ENCODE measurements at places on chromosomes 7 and 10.

GRCh38 chr7:22607180-22607579 lies 107.2 kb upstream of the STEAP1B start:
- DNase-seq = no peak

DNA sequence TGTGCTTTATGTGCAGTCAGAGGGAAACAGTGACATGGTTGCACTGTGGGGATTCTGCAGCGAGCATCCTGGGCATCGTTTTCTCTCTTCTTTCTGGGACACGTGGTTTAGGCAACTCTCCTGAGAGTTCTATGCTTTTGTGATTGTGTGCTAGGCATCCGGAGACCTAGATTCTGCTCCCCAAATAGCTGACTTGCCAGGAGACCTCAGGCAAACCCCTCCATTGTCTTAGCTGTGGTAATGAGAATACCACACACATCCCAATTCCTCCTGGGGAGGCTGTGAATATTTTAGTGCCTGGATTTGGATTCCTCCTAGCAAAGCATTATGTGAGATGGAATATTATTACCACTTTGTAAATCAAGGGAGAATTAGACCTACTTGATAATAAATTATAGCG lies 611.9 kb upstream of the C7orf33 start:
- no peak for DNase-seq

DNA sequence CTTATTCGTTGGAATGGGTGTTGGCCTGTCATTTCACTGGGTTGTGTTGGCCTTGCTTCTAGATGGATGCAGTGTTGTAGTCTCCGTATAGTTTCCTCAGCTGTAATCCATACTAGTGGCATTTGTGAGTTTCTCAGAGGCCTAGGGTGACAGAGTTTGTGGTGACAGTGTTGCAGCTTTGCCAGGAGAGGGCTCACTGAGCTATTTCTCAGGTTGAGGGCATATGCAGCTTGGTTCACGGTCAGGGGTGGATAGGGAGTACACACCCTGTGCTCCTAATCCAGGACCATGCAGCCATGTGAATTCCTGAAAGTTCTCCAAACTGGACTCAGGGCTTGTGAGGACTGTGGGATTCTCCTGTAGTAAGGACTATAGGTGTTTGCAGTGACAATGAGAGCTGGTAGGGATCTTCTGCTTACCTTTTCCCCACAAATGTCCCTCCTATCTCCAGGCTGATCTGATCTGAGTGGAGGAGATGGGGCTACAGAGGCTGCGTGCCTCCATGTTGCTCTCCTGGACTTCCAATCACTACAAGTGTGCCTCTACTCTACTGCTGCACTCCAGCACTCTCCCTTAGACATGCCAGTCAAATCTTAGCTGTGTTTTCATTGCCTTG lies 229.0 kb downstream of the STK31 start:
- DNase-seq = peak; percentile 82

GRCh38 chr7:28556025-28556424 lies 143.7 kb downstream of the CREB5 start:
- no peak for DNase-seq

DNA sequence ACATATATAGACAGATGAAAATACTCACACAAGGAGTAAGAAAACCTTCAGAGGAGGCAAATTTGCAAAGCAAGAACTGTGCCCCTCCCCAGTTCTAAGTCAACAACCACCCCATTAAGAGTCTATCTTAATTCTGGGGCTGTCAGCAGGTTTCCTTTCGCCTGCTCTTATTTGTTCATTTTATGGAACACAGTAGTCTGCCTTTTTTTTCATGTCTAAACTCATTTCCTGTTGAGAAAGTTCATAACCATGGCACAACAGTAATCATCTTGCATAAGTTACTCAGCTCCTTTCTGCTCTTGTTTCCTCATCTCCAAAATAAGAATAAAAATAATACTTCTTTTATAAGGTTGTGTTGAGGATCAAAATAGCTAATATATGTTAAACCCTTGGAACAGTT lies 25.8 kb upstream of the AMPH start:
- DNase-seq = no peak

DNA sequence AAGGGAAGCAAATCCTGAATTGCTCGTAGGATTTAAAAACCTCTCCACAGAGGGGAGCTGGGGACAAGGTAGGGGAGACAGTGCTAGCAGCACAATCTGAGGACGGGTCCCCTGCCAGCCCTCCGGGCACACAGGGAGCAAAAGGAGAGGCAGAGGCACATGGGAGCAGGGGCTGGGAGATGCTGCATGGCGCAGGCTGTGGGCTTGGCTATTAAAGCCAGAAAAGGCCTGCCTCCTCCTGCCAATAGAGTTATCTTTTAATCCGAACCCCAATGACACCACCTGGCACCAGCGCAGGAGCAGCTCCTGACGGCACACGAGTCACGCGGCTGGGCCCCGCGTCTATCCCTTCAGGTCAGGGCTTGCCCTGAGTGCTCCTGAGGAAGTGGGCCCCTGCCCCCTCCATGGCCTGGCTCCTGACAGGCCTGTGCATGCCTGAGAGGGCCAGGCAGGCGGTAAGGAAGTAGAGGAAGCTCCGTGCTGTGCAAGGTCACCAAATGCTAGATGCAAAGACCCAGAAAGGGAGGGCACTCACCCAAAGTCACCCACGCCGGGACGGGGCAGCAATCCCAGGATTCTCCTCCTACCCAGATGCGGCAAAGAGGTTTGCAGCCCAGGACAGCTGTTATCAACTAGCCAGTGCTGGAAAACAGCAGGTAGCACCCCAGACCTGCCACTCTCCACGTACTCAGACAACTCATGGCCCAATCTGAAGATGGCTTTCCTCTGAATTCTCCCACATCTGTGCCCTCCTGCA lies 28.1 kb downstream of the DLG5 start:
- DNase-seq = no peak

GRCh38 chr10:121325490-121326231 lies 272.6 kb downstream of the FGFR2 start:
- DNase-seq = no peak

- DNase-seq = no peak
These were observed 39.0 kb downstream of the HTR5A start for GRCh38 chr7:155109121-155109520.

DNA sequence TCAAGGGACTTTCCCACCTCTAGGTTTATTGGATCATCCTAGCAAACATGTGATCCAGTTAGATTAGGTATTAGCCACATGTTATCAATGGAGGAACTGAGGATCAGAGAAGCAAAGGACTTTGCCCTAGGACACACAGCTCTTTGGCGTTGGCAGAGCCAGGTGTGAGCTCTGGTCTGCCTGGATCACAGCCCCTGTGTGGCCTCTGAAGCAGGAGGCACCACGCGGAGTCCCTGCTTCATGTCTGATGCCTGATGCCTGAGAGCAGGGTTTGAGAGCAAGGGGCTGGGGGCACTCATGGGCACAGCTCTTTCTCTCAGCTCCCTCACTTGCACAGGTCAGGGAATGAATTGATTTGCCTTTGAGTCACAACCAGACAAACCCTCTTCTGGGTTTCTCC lies 64.7 kb upstream of the CTBP2 start:
- DNase-seq = no peak

GRCh38 chr7:155709453-155709852 lies 65.0 kb downstream of the RBM33 start:
- DNase-seq = no peak
